ENCODE measurements at places on chromosomes 6 and 20.

GRCh38 chr6:5128351-5128750 lies 43.2 kb downstream of the PPP1R3G start:
- DNase-seq, result no peak

DNA sequence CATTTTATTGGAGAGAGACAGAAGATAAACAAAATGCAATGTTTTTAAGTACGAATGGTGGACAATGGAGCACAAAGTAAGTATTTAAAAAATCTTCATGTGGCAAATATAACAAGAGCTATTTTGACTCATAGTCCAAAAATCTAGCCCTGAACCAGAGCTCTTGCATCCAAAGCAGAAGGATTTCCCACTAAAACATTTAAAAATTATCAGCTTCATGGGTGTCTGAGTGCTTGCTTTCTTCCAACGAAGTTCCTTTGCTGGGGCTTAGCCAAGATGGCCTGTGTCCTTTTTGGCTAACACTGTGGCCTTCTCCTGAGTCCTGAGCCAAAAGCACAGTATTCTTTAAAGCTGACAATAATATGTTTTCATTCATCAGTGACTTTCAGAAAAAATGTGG lies 161.7 kb downstream of the RIMS1 start:
- DNase-seq, result no peak

GRCh38 chr6:154868143-154868594 lies 126.9 kb upstream of the TIAM2 start:
- peak; percentile 30 for DNase-seq

GRCh38 chr20:24850176-24850575 lies 98.9 kb upstream of the CST7 start:
- DNase-seq, result no peak

- DNase-seq, result no peak
These were observed 51.6 kb downstream of the LAMA4 start for GRCh38 chr6:112202639-112203341.

DNA sequence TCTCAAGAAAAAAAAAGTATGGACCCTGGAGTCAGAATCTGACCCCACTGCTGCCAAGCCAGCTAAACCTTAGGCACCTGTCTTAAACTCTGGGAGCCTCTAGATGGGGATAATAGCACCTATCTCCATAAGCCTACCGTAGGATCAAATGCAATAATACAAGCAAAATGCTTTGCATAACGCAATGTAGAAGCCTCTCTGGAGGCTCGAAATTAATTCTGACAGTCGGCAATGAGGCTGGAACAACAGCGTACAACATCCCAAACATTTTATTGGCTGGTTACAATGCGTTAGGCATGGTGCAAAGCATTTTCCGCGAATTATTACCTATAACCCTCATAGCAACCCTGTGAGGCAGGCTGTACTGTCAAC lies 521 bp downstream of the CDK5RAP1 start:
- peak; percentile 25 for DNase-seq

- DNase-seq, result no peak
These were observed 235.9 kb upstream of the SUPT3H start for GRCh38 chr6:45613656-45614055.

GRCh38 chr6:157539900-157540752 lies 159.1 kb downstream of the ZDHHC14 start:
- no peak for DNase-seq

DNA sequence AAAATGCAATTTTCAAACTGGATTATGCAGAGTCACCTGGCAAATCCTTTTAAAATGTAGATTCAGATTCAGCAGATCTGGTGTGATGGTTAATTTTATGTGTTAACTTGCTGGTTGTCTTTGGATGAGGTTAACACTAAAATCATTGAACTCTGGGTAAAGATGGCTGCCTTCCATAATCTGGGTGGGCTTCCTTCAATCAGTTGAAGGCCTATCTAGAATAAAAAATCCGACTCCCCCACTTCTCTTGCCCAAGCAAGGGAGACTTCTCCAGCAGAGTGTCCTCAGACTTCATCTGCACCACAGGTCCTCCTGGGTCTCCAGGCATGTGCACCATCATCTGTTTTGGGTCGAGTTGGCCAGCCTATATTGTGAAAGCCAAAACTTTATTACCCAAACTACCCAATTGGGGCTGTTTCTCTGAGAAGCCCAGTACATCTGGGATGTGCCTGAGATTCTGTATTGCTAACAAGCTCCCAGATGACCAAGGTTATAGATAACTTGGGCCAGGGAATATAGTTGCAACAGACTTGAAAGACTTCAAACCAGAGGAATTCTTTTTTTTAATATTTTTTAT lies 1.6 kb upstream of the SLC17A5 start:
- DNase-seq, result no peak

DNA sequence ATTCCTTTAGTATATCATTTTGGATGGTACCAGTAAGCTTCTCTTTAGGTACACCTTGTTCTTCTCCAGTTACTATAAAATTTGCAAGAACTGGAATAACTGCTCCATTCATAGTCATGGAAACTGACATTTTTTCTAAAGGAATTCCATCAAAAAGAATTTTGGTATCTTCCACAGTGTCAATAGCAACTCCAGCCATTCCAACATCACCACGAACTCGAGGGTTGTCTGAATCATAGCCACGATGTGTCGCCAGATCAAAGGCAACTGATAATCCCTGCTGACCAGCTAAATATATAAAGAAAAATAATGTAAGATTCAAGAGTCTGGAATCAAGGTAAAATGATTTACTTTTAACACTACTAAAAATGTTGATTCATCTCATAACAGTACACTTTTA lies 5.3 kb downstream of the MMUT start:
- DNase-seq, result no peak

GRCh38 chr20:59718071-59718470 lies 113.7 kb downstream of the PHACTR3 start:
- no peak for DNase-seq

- DNase-seq, result no peak
These were observed 529.3 kb downstream of the KIF16B start for GRCh38 chr20:16043931-16044330.

GRCh38 chr20:38855356-38855755 lies 49.9 kb downstream of the PPP1R16B start:
- DNase-seq, result no peak

DNA sequence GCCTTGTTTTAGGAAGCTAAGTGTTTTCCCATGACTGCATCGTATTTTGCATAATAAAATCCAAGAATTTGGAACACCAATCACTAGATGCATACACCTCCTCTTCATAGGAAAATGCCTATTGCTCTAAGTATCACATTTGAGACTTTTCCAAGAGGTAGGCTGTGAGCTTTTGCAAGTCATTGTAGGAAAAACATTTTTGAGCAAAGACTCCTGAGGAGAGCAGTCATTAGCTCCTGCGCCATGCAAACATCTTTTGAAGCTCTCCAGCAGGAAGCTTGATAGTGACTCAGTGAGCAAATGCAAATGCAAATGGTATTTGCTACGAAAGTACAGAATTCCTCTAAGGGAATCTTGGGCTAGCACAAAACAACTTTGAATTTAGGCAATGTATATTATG lies 750.4 kb downstream of the QKI start:
- no peak for DNase-seq

- peak; percentile 61 for DNase-seq
These were observed 693 bp upstream of the SLC29A1 start for GRCh38 chr6:44222486-44223318.

DNA sequence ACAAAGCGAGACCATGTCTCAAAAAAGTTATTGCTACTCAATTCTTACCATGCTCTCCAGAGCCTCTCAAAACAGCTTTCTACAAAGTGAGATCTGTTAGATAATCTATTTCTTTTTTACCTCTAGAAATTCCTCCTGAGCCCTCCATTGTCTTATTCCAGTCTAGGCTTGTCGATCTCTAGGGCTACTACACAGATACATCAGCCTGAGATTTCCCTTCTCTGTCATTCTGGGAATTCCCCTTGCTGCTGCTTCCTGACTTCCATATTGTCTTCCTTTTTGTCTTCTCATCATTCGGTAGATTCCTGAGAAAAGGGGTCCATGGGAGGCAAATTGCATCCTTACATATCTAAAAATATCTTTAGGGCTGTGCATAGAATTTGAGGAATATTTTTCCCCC lies 75.6 kb upstream of the GNRH2 start:
- DNase-seq, result no peak

DNA sequence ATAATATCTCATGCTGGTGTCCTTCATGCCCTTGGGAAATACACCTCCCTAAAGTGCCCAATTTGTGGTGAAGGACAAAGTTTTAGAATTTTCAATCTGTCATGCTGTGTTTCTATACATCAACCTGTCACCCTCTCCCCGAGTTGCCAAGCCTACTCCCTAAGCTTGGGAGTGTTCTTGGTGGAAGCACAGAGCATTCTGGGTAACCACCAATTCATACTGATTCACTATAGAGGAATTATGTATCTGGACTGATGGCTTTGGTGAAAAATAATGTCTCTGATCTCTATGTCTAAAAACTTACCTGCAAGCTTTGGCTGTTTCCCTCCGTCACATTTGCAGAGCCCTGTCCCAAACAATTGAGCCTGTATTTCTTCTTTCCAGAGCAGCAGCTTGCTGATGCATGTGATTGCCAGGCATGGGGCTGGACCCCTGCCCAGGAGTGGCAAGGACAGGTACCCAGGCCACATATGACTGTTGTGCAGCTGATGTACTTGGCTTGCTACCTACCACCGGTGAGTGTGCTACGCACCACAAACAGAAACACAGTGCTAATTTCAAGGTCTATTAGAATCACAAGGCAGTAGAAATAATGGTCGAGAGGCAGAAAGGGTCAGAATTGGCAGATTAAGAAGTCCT lies 202.8 kb upstream of the CITED2 start:
- DNase-seq, result no peak

- DNase-seq, result no peak
These were observed 13.2 kb downstream of the CDH26 start for GRCh38 chr20:59971428-59971827.

DNA sequence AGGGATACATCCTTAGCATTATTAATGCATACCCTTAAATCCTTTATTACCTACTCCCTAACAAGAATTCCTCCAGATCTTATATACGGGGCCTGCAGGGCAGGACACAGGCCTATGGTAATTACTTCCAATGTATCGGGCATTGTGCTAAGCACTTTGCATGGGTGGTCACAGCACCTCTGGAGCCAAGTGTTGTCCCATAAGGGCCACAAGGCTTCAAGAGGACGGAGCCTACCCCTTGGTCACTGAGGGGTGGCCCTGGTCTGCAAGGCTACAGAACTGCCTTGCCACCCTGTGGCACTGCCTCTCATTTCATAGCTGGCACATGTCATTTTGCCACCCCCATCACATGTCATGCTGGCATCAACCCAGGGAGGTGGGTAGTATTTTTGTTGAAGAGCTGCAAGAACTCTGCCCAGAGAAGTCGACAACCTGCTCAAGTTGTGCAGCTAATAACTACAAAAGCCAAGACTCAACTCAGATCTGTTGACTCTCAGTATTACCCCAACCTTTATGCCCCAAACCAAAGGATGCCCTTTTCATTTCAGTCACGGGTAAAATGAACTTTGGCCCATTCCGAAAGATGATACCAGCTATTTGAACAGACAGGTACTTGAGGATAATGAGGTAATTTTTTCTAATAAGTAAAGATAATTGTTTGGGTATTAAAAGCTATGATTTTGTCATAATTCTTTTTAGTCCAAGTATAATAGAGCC lies 144.1 kb upstream of the AKAP12 start:
- no peak for DNase-seq

- DNase-seq, result no peak
These were observed 74.6 kb upstream of the TAB2 start for GRCh38 chr6:149242883-149243282.

DNA sequence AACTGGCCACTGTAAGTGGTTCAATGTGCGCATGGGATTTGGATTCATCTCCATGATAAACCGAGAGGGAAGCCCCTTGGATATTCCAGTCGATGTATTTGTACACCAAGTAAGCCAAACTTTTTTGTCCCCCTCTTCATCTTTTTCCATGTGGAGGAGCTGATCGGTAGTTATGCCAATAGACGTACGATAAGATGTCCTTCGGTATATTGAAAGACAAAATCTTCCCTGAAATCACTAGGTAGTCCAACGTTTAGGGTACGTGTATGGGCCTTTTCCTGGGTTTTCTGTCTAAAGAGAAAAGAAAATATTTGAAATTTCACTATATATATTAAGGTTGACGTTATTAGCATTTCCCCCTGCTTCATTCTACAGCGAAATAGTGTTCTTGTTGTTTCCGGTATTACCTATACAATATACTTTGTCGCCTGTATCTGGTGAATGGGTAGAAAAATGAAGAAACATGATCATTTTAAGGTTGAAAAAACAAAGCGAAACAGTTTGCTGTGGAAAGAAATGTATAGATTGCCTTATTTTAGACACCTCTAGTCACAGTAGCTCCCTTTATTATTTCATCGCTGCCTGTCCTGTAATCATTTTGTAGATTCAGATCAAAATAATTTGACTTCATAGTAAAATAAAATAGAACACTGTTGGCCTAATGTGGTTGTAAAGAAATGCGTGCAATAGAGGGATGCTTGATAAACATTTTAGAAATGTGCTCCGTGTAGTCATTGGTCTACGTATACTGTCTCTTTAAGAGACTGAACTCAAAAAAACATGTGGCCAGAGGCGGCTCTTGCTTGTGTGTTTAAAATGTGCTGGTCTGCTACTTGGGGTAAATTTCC lies 1.5 kb downstream of the LIN28B start:
- no peak for DNase-seq

- DNase-seq, result peak; percentile 64
These were observed 29.3 kb downstream of the NSFL1C start for GRCh38 chr20:1437235-1437904.

DNA sequence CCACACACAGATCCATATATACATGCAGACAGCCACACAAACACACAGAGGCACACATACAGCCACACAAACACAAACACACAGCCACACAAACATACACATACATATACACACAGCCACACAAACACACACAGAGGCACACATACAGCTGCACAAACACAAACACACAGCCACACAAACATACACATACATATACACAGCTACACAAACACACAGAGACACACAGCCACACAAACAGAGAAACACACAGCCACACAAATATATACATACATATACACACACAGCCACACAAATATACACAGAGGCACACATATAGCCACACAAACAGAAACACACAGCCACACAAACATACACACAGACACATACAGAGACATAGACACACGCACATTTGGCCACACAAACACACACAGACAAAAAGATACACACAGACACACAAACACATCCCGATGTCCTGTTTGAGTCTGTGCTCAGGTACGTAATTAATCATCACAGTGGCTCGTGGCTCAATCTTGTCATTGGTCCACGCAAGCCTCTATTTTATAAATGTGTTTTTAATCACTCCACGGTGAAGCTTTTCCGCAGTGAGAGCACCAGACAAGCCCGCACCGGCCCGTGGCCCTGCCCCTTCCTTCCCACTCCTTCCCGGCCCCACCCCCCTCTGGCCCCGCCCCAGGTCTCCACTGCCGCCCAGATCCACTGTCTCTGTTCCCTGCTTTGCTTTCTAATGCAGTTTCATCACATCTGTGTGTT lies 135.3 kb downstream of the CDH4 start:
- DNase-seq, result no peak

DNA sequence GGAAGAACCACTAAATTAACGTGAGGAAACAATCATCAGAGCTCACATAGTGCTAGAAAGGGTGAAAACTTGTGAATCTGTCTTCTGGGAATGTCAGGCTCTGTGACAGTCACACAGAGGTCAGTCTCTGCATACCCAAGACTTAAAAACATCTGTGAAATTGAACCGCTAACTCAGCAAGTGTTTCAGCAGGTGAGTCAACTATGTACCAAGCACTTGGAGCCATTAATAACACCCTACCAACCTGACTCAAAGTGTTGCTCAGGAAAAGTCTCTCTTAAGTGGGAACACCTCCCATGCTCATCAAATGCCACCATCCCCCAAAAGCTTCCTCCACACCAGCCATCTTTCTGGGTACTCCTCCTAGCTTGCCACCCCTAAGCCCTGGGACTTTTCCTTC lies 92.3 kb upstream of the CARMIL1 start:
- DNase-seq, result no peak

Measured in NCI-H1092 treated with DMSO at 0.1 percent for 48 hours (cell line).